NCI-H187 (cell line): ENCODE measurements at places on chromosomes 11 and 22.

DNA sequence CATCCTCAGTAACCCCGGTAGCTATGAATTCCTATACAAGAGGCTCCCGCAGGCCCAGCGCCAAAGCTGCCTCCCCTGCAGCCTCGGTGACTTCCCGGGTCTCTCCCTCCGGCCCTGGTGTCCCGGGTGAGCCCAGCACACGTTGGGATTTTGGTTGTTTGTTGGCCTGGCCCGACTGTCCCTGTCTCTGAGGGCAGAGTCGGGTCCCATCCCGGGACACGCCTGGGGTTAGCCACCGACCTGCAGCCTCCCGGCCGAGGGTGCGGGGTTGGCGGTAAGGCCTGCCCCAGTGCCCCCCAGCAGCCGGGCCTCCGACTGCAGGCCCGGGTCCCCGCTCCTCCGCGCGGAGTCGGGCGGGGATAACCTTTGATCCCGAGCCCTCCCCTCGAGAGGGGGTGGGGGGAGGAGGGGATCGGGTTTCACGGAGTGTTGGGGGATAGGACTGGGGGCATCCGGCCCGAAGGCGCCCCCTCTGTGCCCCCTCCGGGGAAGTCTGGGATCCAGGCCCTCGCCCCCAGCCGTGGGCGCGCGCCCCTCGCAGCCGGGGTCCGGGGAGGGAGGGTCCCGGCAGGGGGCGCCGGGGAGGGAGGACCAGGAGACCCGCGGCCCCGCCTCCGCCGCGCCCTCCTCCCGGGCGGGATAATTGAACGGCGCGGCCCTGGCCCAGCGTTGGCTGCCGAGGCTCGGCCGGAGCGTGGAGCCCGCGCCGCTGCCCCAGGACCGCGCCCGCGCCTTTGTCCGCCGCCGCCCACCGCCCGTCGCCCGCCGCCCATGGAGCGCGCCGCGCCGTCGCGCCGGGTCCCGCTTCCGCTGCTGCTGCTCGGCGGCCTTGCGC, at the start of gene FBLN1:
TSS of gene FBLN1 (plus strand) at position 669 of the 835 bp plus-strand sequence. CDS start at position 772, 103 bp downstream.
- DNase-seq, result no peak

DNA sequence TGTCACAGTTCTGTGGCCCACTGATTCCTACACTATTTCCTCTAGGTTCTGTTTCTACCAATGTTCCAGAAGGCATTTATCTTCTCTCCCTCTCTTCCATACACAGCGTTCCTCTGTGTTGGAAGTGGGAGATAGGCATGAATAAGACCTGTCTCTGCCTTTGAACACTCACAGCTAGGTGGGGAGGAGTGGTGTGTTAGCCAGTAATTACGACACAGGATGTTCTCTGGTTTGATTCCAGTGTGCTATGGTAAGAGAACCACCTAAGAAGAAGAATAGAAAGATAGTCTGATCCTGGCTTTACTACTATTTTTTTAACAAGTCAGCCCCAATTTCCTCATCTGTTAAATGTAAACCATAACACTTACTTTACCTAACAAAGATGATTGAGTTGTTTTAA, 200.2 kb upstream of the MTMR2 start:
- no peak for DNase-seq

DNA sequence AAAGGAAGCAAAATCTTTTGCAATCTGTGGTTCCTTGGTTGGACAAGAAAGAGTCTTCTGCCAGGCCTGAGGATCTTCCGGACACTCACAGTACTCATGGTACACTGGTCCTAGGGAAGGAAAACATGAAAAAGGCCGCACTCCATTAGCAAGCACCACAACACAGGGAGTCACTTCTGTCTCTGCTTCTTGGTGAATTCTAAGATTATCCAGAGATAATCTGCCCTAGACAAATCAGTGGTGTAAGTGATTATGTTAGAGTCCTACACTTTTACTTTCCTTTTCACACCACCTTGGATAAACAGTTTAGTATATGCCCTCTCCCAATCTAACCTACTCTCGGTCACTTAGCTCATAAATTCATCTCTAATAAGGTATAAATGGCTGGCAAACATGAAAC, 11.9 kb downstream of the POGLUT3 start:
- DNase-seq, result no peak

DNA sequence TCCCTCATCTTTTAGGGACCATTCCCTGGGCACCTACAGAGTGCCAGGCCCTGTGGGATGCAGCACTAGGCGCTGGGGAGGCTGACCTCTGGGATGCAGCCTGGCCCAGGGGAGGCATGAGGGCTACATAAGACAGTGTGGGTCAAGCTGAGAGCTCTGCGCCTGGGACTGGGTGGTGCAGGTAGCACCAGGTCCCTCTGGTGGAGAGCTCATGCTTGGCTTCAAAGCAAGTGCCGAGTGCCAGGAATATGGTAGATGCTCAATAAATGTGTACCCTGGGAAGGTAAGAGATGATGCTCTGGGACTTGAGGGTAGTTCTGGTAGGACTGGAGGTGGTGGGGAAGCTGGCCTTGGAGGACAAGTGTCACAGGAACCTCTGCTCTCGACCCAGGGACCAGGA, 2.0 kb upstream of the MPPED1 start:
- no peak for DNase-seq
